ENCODE measurements at places on chromosomes 2 and 18. TPM values are rescaled to one million over a fixed set of nuclear protein-coding genes. Genes with fewer than 3 reads are reported as not detected.

The RIT2 gene
- total RNA-seq, result not detected

The DHRS9 gene
- 0.71 TPM for total RNA-seq

The KCNE4 gene
- not detected for total RNA-seq

The RSAD2 gene
- 0.67 TPM for total RNA-seq

The MORN2 gene
- 4.8 TPM for total RNA-seq

The C2orf72 gene
- total RNA-seq, result not detected

The DSC2 gene
- total RNA-seq, result not detected

The HOXD11 gene
- not detected for total RNA-seq

The INHBB gene
- not detected for total RNA-seq

The SCN7A gene
- total RNA-seq, result not detected

The SPR gene
- total RNA-seq, result 0.29 TPM

The NCKAP1 gene
- total RNA-seq, result 0.22 TPM

The CYTIP gene
- 130 TPM for total RNA-seq

The BABAM2 gene
- total RNA-seq, result 55.6 TPM

The TXNL1 gene
- 53.4 TPM for total RNA-seq

The CD8B2 gene
- not detected for total RNA-seq

The AKAIN1 gene
- not detected for total RNA-seq

The PIK3C3 gene
- 56.7 TPM for total RNA-seq

The RMND5A gene
- 26.9 TPM for total RNA-seq

The CD302 gene
- total RNA-seq, result 1.2 TPM

The OBSL1 gene
- not detected for total RNA-seq

The ICOS gene
- total RNA-seq, result 0.12 TPM

The CLEC4F gene
- not detected for total RNA-seq

The MARCHF4 gene
- total RNA-seq, result not detected

The PER2 gene
- 16.6 TPM for total RNA-seq

The SS18 gene
- 99.7 TPM for total RNA-seq

The SCN2A gene
- total RNA-seq, result not detected

The YWHAQ gene
- total RNA-seq, result 166 TPM

The ADAM23 gene
- 0.86 TPM for total RNA-seq

The ALKAL2 gene
- total RNA-seq, result not detected

The MSTN gene
- total RNA-seq, result not detected

The TWIST2 gene
- not detected for total RNA-seq

The STK36 gene
- total RNA-seq, result 29.2 TPM

The RAB3GAP1 gene
- 51.0 TPM for total RNA-seq

The G6PC2 gene
- total RNA-seq, result not detected

The SNED1 gene
- 44.7 TPM for total RNA-seq

The SLC14A1 gene
- 2.0 TPM for total RNA-seq

The TNFRSF11A gene
- total RNA-seq, result 0.07 TPM

The HMSD gene
- total RNA-seq, result 1.2 TPM

The CCDC102B gene
- total RNA-seq, result 1.8 TPM

The CRACDL gene
- total RNA-seq, result not detected

The DTNB gene
- total RNA-seq, result 18.3 TPM

The ZBTB7C gene
- total RNA-seq, result not detected

The ANKRD30BL gene
- total RNA-seq, result not detected

The MLPH gene
- total RNA-seq, result not detected

The CYP27C1 gene
- total RNA-seq, result not detected

The MC5R gene
- not detected for total RNA-seq
